ENCODE measurements at places on chromosomes 5 and 9. TPM values are rescaled to one million over a fixed set of nuclear protein-coding genes. Genes with fewer than 3 reads are reported as not detected.

DNA sequence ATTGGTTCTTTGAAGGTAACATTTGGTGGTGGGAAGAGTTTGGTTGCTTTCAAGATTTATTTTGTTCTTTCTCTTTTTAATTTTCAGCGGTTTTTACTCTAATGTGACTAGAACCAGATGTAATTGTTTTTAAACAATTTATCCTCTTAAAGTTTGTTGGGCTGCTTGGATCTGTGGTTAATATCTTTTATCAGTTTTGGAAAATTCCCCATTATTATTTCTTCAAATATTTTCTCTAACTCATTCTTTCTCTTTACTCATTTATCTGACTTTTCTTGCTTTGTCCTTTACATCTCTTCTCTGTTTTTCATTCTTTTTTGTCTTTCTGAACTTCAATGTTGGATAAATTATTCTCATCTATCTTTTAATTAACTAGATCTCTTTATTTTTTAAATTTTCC, 29.9 kb downstream of the FCHO2 start:
- peaks cover 6% of the 10 kb centered on the region for H3K4me1 ChIP-seq
- H3K27me3 ChIP-seq = no peaks in the 10 kb centered on the region

DNA sequence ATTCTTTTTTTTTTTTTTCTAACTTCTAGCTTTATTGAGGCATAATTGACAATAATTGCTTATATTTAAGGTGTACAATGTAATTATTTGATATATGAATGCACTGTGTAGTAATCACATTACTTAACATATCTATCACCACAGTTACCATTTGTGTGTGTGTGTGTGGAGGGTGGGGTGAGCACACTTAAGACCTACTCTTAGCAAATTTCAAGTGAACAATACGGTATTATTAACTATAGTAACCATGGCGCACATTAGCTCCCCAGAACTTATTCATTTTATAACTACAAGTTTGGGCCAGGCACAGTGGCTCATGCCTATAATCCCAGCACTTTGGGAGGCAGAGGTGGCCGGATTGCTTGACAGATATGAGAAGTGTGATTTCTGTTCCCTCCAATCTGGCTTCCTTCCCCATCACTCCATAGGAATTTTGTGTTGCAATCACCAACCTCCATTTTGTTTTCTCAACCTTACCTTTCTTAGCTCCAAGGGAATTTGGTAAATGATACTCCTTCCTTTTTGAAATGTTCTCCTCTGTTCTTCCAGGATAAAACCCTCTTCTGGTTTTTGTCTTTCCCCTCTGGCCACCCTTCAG, 14.9 kb downstream of the TXN start:
- H3K4me3 ChIP-seq = no peak overlapping the region
- H3K36me3 ChIP-seq = peaks cover 48% of the 10 kb centered on the region
- peaks cover 8% of the 10 kb centered on the region for H3K4me1 ChIP-seq

- H3K4me3 ChIP-seq = no peak overlapping the region
- DNase-seq = no peak
- no peak overlapping the region for H3K27ac ChIP-seq
- no peaks in the 10 kb centered on the region for H3K36me3 ChIP-seq
- H3K4me1 ChIP-seq = no peaks in the 10 kb centered on the region
- no peaks in the 10 kb centered on the region for H3K27me3 ChIP-seq
Measured at GRCh38 chr9:17963498-17963897, 384.6 kb downstream of the SH3GL2 start.

GRCh38 chr5:135632798-135633197, 54.0 kb upstream of the CXCL14 start:
- H3K36me3 ChIP-seq = no peaks in the 10 kb centered on the region
- no peak overlapping the region for H3K4me3 ChIP-seq
- no peak overlapping the region for H3K27ac ChIP-seq
- DNase-seq = no peak
- H3K27me3 ChIP-seq = peaks cover 8% of the 10 kb centered on the region
- H3K4me1 ChIP-seq = no peaks in the 10 kb centered on the region

DNA sequence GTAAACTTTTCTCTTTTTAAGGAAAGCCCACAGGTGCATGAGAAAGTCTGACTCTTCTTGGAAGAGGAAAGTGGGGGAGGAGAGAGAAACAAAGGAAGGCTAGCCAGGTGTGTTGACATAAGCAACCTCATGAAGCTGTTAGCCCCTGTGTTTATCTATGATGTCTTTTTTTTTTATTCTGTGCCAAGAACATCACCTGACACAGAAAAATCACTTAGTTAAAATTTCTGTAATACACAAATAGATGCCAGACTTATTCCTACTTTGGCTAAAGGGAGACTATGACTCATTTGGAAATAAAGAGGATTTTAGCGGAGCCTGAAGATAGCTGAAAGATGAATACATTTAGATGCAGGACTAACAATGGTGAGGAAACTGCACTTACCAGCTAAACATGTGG, 58.3 kb downstream of the BAAT start:
- H3K4me3 ChIP-seq = no peak overlapping the region
- no peak for DNase-seq
- H3K36me3 ChIP-seq = no peaks in the 10 kb centered on the region
- no peaks in the 10 kb centered on the region for H3K4me1 ChIP-seq
- no peaks in the 10 kb centered on the region for H3K27me3 ChIP-seq
- no peak overlapping the region for H3K27ac ChIP-seq

DNA sequence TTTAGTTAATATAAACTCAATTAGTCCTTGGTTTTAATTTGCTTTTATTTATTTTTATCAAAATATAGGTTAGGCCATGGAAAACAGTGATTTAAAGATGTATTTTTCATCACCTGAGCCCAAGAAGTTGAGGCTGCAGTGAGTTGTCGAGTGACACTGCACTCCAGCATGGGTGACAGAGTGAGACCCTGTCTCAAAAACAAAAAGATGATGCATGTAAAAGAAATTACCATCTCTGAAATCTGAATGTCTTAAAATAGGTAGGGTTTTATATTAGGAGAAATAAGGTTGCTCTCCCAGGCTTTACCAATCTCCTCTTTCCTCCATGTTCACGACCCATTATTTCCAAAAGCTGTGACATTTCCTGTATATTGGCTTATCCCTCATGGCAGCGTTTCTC, 162.3 kb upstream of the DAP start:
- no peak overlapping the region for H3K27ac ChIP-seq
- H3K36me3 ChIP-seq = no peaks in the 10 kb centered on the region
- H3K4me3 ChIP-seq = no peak overlapping the region

Gene SH3RF2
- 20.8 TPM for polyA plus RNA-seq

Gene FGF18
- polyA plus RNA-seq = 0.68 TPM

Gene CAMLG
- 71.0 TPM for polyA plus RNA-seq

Data from stomach (tissue), 19 donors.